ENCODE measurements at places on chromosomes 1 and 21. TPM values are rescaled to one million over a fixed set of nuclear protein-coding genes. Genes with fewer than 3 reads are reported as not detected.

HSPB7 gene
- polyA plus RNA-seq: 5.7 TPM

RNU1-3 gene
- polyA plus RNA-seq: not detected

OR10J1 gene
- polyA plus RNA-seq: 0.08 TPM

MAD2L2 gene
- polyA plus RNA-seq: 38.6 TPM

SLC16A4 gene
- polyA plus RNA-seq: 84.8 TPM

NRAS gene
- 75.3 TPM for polyA plus RNA-seq

INTS3 gene
- 71.4 TPM for polyA plus RNA-seq

SYT6 gene
- polyA plus RNA-seq: 0.53 TPM

CD84 gene
- polyA plus RNA-seq: 0.85 TPM

ARHGAP30 gene
- polyA plus RNA-seq: 2.2 TPM

CFAP141 gene
- 0.44 TPM for polyA plus RNA-seq

KCNH1 gene
- 0.21 TPM for polyA plus RNA-seq

MARK1 gene
- 11.2 TPM for polyA plus RNA-seq

PTGFR gene
- 0.52 TPM for polyA plus RNA-seq

NHLH1 gene
- 0.06 TPM for polyA plus RNA-seq

OR2T33 gene
- not detected for polyA plus RNA-seq

RAB25 gene
- polyA plus RNA-seq: 59.5 TPM

VSIG8 gene
- polyA plus RNA-seq: not detected

APOBEC4 gene
- polyA plus RNA-seq: not detected

C21orf91 gene
- 33.6 TPM for polyA plus RNA-seq

CA6 gene
- not detected for polyA plus RNA-seq

H3-3A gene
- 1,770 TPM for polyA plus RNA-seq

VWA1 gene
- polyA plus RNA-seq: 49.2 TPM

BTBD19 gene
- 9.5 TPM for polyA plus RNA-seq

KRTAP13-2 gene
- polyA plus RNA-seq: not detected

ADAMTS5 gene
- 27.0 TPM for polyA plus RNA-seq

EFNA1 gene
- polyA plus RNA-seq: 69.5 TPM

PDE9A gene
- polyA plus RNA-seq: 41.0 TPM

HLX gene
- polyA plus RNA-seq: 8.3 TPM

CYP4A11 gene
- 20.8 TPM for polyA plus RNA-seq

LHX8 gene
- polyA plus RNA-seq: not detected

TNFRSF4 gene
- polyA plus RNA-seq: 2.7 TPM

OVAAL gene
- not detected for polyA plus RNA-seq

KIF17 gene
- polyA plus RNA-seq: 5.1 TPM

EDN2 gene
- 0.11 TPM for polyA plus RNA-seq

DNAI4 gene
- polyA plus RNA-seq: 16.2 TPM

SRSF11 gene
- polyA plus RNA-seq: 257 TPM

DLGAP3 gene
- 1.4 TPM for polyA plus RNA-seq

Measured in left renal pelvis (tissue), 4 donors.